Stimulated activated CD8-positive, alpha-beta memory T cell treated with anti-CD3 and anti-CD28 coated beads, Interleukin-4, amount 100 ng/mL, for 1 hour (primary cell): ENCODE measurements at places on chromosomes 3 and 15.

DNA sequence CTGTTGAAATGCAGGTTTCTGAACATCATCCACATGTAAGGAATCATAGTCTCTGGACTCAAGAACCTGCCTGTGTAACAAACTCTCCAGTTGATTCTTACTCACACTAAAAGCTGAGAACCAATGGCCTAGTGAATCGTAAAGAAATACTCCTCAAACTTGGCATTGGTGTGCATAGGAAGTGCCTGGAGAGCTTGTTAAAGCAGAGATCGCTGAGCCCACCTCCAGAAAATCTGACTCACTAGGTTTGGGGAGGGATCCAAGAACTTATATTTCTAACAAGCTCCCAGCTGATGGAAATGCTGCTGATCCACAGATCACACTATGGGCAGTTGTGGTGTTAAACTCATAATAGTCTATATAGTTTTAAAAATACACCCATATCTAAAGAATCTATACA lies 55.8 kb upstream of the LMCD1 start:
- no peak for DNase-seq

DNA sequence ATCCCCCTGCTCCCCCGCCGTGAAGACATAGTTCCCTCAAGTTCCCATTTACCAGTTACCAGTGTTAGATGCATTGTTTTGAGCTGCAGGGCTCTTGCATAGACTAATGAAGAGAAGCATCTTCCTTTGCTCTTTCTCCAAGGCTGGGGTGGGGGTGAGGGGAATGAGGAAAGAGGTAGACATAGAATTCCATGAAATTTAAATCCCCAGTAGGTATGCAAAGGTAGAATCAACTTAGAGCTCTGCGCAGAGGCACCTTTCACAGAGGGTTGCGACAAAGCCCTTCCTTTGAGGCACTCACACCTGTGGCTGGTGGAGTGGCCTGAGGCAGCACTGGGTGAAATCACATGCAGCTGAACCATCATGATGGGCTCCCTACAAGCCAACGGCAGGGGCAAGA lies 101.3 kb downstream of the WDR76 start:
- no peak for DNase-seq

- DNase-seq, result no peak
These were observed 24.4 kb upstream of the ABHD10 start for GRCh38 chr3:111954228-111954990.

GRCh38 chr15:101027273-101027901 lies 108.2 kb downstream of the LRRK1 start:
- no peak for DNase-seq

GRCh38 chr3:129235344-129235917 lies 14.0 kb upstream of the COPG1 start:
- DNase-seq, result no peak

DNA sequence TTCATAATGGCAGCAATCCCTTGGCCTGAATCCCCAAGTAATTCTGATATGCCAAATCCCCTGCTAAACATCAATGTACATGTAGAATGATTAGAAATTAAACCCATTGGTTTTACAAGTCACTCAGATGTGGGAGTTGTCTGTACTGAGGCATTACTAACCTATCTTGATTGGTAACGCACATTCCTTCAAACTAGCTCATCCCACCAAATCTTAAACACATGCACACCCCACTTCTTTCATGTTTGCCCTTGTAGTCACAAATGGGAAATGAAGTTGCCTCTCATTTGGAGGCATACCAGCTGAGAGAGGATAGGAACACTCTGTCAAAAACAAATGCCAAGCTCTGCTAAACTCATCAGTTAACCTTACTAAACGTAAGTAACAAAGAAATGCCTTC lies 29.1 kb upstream of the MAN2C1 start:
- no peak for DNase-seq

DNA sequence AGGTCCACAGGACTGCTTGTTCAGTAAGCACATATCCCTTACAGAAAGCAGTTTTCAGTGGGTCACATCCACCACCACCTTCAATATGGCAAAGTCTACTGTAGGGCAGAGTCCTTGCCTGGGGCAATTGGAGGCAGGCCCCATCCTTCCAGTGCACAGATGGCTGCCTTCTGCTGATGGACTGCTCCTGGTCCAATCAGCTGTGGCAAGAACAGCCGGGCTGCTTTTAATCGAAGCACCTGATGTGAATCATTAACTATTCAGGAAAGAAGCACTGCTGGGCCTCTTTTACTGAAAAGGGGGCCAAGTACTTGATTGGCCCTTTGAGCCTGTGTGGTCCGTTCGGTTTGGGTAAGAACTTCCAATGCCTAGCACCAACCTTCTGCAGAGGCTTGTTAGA lies 24.4 kb downstream of the LARS2 start:
- no peak for DNase-seq

GRCh38 chr3:71600646-71601288 lies 17.2 kb upstream of the FOXP1 start:
- no peak for DNase-seq

DNA sequence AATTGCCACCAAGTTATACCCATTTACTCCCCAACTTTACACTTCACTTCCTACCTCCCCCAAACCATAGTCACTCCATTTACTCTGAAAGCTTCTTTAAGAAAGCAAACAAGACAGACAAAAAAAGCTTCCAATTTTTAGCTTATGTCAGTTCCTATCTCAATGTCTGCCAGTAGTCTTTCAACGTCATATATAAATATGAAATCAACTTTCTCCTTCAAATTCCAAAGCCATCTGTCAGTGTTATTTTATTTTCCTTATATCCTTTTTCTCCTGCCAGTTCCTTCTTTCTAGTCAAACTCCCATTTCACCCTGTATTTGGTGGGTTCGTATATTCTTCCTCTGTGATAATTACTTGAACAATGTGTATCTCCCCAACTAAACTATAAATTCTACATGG lies 85.8 kb upstream of the CMC1 start:
- no peak for DNase-seq

DNA sequence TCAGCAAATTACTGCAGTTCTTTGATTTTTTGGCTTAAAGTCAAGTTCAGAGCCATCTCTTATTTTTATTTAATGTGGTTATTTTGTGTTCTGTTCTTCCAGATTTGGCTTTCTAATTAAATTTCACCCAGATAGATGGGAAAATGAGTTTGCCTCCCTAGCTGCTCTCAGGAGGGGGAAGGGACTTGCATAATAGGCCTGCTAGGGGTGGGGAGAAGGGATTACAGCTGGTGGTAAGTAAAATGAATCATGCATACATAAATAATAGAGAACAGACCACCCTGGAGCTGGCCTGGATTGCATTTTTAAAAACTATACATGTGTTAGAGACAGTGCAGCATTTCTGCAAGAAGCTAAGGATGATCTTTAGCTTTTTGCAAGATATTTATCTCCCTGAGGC lies 3.9 kb upstream of the PXYLP1 start:
- DNase-seq, result no peak

DNA sequence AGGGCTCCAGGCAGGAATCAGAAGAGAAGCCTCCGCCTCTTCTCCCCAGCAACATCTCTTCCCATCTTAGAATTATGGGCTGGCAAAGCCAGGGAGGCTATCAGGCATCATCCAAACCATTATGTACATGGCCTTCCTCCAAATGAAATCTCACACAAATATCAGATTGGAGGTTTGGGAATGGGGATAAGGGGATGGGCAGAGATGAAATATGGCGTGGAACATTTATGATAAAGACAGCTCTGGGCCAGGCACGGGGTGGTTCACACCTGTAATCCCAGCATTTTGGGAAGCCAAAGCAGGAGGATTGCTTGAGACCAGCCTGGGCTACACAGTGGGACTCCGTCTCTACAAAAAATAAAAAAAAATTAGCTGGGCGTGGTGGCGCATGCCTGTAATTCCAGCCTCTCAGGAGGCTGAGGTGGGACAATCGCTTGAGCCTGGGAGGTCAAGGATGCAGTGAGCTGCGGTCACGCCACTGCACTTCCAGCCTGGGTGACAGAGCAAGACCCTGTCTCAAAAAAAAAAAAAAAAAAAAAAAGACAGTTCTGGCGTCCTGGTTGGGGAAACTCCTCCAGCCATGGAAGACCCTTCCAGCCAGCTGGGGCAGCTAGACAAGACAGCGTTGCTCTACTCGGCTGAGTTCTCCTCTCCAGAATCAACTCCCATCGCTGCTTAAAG lies 36.6 kb downstream of the CPN2 start:
- DNase-seq, result no peak

- DNase-seq, result no peak
These were observed 24.5 kb upstream of the ARNT2 start for GRCh38 chr15:80379693-80380092.

- DNase-seq, result no peak
These were observed 4.2 kb downstream of the EDEM1 start for GRCh38 chr3:5191555-5192304.

- no peak for DNase-seq
These were observed 232.6 kb upstream of the LRTM1 start for GRCh38 chr3:55160241-55160983.

DNA sequence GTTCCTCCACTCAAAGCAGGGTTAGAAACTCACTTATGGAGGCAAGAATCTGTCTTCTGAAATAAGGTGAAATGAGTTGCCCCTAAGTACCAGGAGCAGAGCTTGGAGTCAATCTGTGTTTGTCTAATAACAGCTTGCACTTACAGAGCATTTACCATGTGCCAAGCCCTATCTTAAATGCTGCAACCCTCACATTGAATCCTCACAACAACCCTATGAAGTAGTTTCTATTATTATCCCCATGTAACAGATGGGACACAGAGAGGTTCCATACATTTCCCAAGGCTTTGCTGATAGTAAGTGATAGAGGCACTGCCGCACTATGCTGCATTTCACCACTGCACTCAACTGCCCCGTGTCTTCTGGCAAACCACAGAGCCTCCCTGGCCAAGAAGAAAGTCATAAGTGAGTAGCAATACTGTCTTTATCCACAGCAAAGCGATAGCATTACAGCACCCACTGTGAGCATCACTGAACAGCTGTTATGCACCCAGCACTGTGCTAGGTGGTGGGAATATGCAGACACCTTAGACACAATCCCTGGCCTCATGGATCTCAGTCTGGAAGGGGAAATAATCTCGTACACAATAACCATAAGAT lies 141.5 kb downstream of the SSR3 start:
- DNase-seq, result no peak

DNA sequence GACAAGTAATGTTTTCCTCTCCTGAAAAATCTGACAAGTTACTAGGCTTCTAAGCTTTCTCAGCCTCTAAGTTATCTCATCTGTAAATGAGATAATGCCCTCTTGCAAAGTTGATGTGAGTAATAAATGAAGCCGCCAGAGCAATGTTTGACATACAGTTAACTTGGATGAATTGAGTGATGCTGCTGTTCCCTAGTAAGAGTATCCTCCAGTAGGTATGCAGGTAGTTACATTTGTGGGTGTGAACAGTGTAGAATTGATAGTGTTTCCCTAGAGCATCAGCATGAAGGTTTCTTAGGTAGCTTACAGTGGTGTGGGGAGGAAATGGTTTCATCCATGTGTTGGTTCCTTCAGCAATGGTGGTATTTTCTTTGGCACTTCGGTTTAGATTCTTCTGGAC lies 3.4 kb downstream of the ATP2C1 start:
- no peak for DNase-seq

- DNase-seq, result no peak
These were observed 27.9 kb upstream of the GP9 start for GRCh38 chr3:129032716-129033115.
